Ovary (tissue), 10 donors: ENCODE measurements at places on chromosomes 4 and X. TPM values are rescaled to one million over a fixed set of nuclear protein-coding genes. Genes with fewer than 3 reads are reported as not detected.

SHISA3 gene
- total RNA-seq, result not detected

TCEAL7 gene
- 12.9 TPM for total RNA-seq

DRP2 gene
- total RNA-seq, result 2.3 TPM

PABPC1L2A gene
- not detected for total RNA-seq

WNK3 gene
- 26.7 TPM for total RNA-seq

ZNF41 gene
- 8.2 TPM for total RNA-seq

CSAG2 gene
- total RNA-seq, result not detected

PLK4 gene
- 2.4 TPM for total RNA-seq

FAM9C gene
- 0.10 TPM for total RNA-seq

ADAMTS3 gene
- 3.1 TPM for total RNA-seq

SPANXN2 gene
- not detected for total RNA-seq

TRIM60 gene
- total RNA-seq, result not detected

RBPJ gene
- 61.2 TPM for total RNA-seq

F9 gene
- total RNA-seq, result not detected

CXCL8 gene
- 1.5 TPM for total RNA-seq

ENOX2 gene
- 13.1 TPM for total RNA-seq

FOXP3 gene
- not detected for total RNA-seq

GRCh38 chr4:26191353-26191752 is 129.5 kb upstream of the RBPJ start:
- no peak for DNase-seq
- no peak overlapping the region for H3K4me3 ChIP-seq
- no peak overlapping the region for H3K27ac ChIP-seq
- no peaks in the 10 kb centered on the region for H3K4me1 ChIP-seq
- no peaks in the 10 kb centered on the region for H3K27me3 ChIP-seq

DNA sequence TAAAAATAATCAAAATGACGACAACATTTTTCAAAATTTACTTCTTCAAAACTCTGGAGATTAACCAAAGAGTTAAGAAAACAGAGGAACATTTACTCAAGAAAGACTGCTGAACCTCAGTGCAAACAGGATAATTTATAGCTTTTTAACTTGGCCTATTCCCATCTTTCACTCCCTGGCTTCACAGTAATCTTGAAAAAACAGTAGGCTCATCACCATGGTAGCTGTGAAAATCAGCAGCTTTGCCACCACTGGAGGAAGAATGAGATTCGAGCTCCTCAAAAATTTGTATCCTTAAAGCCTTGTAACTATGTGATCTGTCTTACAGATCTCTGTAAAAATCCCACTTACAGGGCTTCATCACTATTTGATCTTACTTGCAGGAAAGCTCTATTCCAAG is 447.7 kb upstream of the CTSO start:
- no peak for DNase-seq
- H3K4me1 ChIP-seq, result no peaks in the 10 kb centered on the region
- no peaks in the 10 kb centered on the region for H3K27me3 ChIP-seq
- H3K36me3 ChIP-seq, result no peaks in the 10 kb centered on the region
- H3K27ac ChIP-seq, result no peak overlapping the region

- H3K27ac ChIP-seq, result no peak overlapping the region
- no peaks in the 10 kb centered on the region for H3K27me3 ChIP-seq
- peaks cover 2% of the 10 kb centered on the region for H3K4me1 ChIP-seq
Measured at GRCh38 chrX:13468096-13468495, 101.3 kb upstream of the EGFL6 start.

- no peaks in the 10 kb centered on the region for H3K27me3 ChIP-seq
- H3K36me3 ChIP-seq, result no peaks in the 10 kb centered on the region
- no peak for DNase-seq
- no peak overlapping the region for H3K4me3 ChIP-seq
- H3K27ac ChIP-seq, result no peak overlapping the region
Measured at GRCh38 chr4:102521570-102521969, 20.4 kb downstream of the NFKB1 start.

GRCh38 chr4:27366104-27366823 is 505.6 kb downstream of the STIM2 start:
- no peaks in the 10 kb centered on the region for H3K36me3 ChIP-seq
- H3K4me1 ChIP-seq, result peaks cover 1% of the 10 kb centered on the region
- no peak for DNase-seq
- no peak overlapping the region for H3K4me3 ChIP-seq

GRCh38 chr4:3700736-3701135 is 65.4 kb upstream of the ADRA2C start:
- peak; percentile 17 for DNase-seq
- H3K27me3 ChIP-seq, result no peaks in the 10 kb centered on the region
- H3K36me3 ChIP-seq, result no peaks in the 10 kb centered on the region
- no peaks in the 10 kb centered on the region for H3K4me1 ChIP-seq

- no peaks in the 10 kb centered on the region for H3K27me3 ChIP-seq
- peaks cover 2% of the 10 kb centered on the region for H3K4me1 ChIP-seq
- no peak for DNase-seq
- no peaks in the 10 kb centered on the region for H3K36me3 ChIP-seq
Measured at GRCh38 chr4:11133868-11134267, 294.8 kb downstream of the HS3ST1 start.

DNA sequence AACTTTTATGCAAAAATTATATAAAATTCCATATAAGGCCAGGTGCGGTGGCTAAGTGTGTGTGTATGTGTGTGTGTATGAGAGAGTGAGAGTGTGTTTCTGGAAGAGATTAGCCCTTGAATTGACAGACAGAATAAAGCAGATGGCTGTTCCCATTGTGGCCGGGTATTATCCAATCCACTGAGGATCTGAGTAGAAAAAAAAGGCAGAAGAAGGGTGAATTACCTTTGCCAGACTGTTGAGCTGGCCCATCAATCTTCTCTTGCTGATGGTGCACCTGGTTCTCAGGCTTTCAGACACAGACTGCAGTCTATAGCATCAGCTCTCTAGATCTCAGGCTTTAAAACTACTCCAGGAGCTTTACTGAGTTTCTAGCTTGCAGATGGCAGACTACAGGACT is 92.2 kb upstream of the SLIT2 start:
- no peaks in the 10 kb centered on the region for H3K36me3 ChIP-seq
- no peaks in the 10 kb centered on the region for H3K4me1 ChIP-seq
- H3K27ac ChIP-seq, result no peak overlapping the region
- H3K4me3 ChIP-seq, result no peak overlapping the region

DNA sequence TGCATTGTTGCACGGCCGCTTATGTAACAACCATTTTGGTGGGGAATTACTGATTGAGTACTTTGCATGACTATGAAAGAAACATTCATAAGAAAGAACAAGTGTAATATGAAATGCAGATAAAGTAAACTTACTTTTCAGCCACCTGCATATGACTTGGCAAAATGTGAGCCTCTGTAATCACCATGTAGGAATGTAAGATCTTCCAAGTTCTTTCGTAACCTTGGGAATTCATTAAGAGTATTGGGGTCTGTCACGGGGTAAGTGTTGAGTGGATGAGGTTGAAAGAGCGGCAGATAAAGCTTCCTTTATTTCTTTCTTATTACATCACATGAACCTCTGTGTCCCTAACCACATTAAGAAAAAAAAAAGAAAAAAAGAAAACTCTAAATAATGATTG is 348.5 kb upstream of the NR3C2 start:
- H3K4me1 ChIP-seq, result no peaks in the 10 kb centered on the region
- no peak overlapping the region for H3K27ac ChIP-seq
- H3K36me3 ChIP-seq, result no peaks in the 10 kb centered on the region
- H3K27me3 ChIP-seq, result no peaks in the 10 kb centered on the region

DNA sequence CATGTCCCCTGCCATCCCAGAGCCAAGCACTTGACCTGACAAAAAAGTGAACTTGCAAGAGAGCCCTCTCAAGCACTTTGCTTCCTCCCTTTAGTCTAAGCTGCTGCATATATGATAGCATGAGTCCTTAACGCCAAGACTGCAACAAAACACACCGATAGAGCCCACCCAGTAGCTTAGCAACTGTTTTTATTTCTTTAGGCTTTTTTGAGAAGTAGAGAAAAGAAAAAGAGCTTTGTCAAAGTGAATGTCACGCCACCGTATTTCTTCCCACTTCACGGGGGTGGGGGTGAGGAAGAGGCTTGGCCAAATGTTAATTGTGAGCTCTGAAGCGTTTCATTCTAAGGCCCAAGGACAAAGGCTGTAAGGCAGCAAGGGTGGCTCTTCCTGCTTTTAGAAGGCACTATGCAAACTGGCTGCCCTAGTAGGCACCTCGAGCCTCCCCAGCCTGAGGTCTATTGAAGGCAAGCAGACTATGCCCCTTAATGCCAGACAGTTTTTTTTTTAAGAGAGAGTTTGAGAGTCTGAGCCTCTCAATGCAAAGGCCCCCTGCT is 138.6 kb downstream of the HS6ST2 start:
- no peaks in the 10 kb centered on the region for H3K36me3 ChIP-seq
- H3K4me1 ChIP-seq, result peaks cover 3% of the 10 kb centered on the region
- no peaks in the 10 kb centered on the region for H3K27me3 ChIP-seq
- DNase-seq, result no peak
- no peak overlapping the region for H3K4me3 ChIP-seq
- H3K27ac ChIP-seq, result no peak overlapping the region

- no peaks in the 10 kb centered on the region for H3K36me3 ChIP-seq
- H3K4me3 ChIP-seq, result no peak overlapping the region
- no peak for DNase-seq
- no peaks in the 10 kb centered on the region for H3K4me1 ChIP-seq
- no peaks in the 10 kb centered on the region for H3K27me3 ChIP-seq
Measured at GRCh38 chrX:120380699-120381098, 18.8 kb downstream of the ATP1B4 start.

- no peak overlapping the region for H3K27ac ChIP-seq
- H3K36me3 ChIP-seq, result no peaks in the 10 kb centered on the region
- H3K4me3 ChIP-seq, result no peak overlapping the region
- no peak for DNase-seq
- H3K4me1 ChIP-seq, result peaks cover 7% of the 10 kb centered on the region
- H3K27me3 ChIP-seq, result no peaks in the 10 kb centered on the region
Measured at GRCh38 chr4:7132730-7133582, 59.4 kb upstream of the SORCS2 start.

DNA sequence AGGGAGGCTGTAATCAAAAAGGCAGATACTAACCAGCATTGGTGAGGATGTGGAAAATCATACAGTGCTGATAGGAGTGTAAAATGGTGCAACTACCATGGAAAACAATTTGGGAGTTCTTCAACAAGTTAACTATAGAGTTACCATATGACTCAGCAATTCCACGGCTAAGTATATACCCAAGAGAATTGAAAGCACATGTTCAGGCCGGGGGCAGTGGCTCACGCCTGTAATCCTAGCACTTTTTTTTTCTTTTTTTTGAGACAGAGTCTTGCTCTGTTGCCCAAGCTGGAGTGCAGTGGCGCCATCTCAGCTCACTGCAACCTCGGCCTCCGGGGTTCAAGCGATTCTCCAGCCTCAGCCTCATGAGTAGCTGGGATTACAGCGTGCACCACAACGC is 15.0 kb upstream of the CD99L2 start:
- no peak for DNase-seq
- H3K27me3 ChIP-seq, result no peaks in the 10 kb centered on the region
- H3K36me3 ChIP-seq, result no peaks in the 10 kb centered on the region
- H3K4me3 ChIP-seq, result no peak overlapping the region
- no peaks in the 10 kb centered on the region for H3K4me1 ChIP-seq
- H3K27ac ChIP-seq, result no peak overlapping the region

DNA sequence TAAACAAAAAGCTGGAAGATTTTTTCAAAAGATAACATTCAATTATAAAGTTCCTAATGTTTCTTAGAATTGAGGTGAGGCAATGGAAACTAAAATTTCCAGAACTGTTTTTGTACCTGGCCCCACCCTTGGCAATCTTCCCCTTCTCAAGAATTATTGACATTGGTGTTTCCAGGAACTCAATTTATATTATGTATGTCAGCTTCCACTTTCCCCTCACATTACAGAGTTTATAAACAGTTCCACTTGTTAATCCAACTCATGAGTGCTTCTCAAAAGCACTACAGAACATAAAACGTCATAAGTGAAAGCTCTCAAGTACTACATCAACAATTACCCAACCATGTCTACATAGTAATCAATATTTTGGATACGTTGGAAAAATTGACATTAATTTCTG is 107.4 kb downstream of the FAM13A start:
- H3K4me3 ChIP-seq, result no peak overlapping the region
- no peak overlapping the region for H3K27ac ChIP-seq
- H3K36me3 ChIP-seq, result no peaks in the 10 kb centered on the region
- no peak for DNase-seq
- peaks cover 2% of the 10 kb centered on the region for H3K4me1 ChIP-seq

- no peak overlapping the region for H3K4me3 ChIP-seq
- no peaks in the 10 kb centered on the region for H3K27me3 ChIP-seq
- H3K36me3 ChIP-seq, result no peaks in the 10 kb centered on the region
- no peak overlapping the region for H3K27ac ChIP-seq
- no peak for DNase-seq
- peaks cover 1% of the 10 kb centered on the region for H3K4me1 ChIP-seq
Measured at GRCh38 chrX:13110433-13111324, 66.3 kb upstream of the FAM9C start.

DNA sequence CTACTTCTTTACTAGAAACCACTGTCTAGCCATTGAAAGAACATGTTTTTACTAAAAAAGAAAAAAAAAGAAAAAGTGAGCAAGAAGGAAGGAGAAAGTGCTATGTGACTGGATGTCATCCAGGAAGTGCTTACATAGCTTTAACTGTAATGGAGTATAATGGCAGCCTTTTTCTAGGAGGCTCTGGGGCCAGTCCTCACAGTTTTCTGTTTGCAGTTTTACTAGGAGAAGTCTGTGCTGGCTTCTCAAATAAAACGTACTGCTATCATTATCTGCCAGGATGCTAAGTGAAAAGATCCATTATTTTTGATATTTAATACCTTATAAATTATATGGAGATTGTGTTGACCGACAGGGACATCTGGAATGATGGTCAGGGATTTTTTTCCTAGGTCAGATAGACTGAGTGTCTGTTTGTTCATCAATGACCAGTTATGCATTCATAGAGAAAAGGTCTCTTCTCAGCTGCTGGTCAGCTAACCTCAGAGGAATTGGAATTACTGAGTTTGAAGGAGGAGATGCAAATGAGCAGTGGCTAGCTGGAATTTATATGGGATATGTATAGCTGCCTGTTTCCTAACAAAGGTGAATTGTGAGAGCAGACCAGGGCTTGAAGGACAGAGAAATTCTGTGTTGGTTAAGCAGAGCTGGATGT is 21.7 kb downstream of the LPAR4 start:
- DNase-seq, result no peak
- H3K27me3 ChIP-seq, result no peaks in the 10 kb centered on the region
- no peaks in the 10 kb centered on the region for H3K36me3 ChIP-seq

- H3K4me1 ChIP-seq, result no peaks in the 10 kb centered on the region
- no peak overlapping the region for H3K4me3 ChIP-seq
- no peak overlapping the region for H3K27ac ChIP-seq
- no peaks in the 10 kb centered on the region for H3K27me3 ChIP-seq
Measured at GRCh38 chr4:102318526-102318925, 26.8 kb downstream of the SLC39A8 start.

DNA sequence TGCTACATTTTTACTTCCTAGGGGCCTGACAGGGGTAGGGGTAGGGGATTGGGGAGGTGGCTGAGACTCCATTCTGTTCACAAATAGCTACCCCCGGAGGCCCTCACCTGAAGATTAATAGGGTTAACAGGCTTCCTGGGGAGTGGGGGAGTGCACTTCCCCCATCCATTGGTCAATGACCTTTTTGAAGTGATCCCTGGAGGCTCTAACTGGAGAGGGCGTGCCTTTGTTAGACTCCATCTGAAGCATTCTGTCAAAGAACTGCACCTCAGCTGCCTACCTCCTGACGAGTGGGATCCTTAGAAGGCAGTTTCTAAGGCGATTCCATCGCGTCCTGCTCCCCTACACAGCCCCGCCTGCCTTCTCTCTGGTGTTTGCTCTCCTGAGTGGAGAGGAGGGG is 10.0 kb upstream of the MTM1 start:
- no peaks in the 10 kb centered on the region for H3K27me3 ChIP-seq
- no peak overlapping the region for H3K4me3 ChIP-seq
- no peak overlapping the region for H3K27ac ChIP-seq
- no peaks in the 10 kb centered on the region for H3K36me3 ChIP-seq
- DNase-seq, result no peak
